ENCODE measurements at places on chromosomes 7 and 10.

DNA sequence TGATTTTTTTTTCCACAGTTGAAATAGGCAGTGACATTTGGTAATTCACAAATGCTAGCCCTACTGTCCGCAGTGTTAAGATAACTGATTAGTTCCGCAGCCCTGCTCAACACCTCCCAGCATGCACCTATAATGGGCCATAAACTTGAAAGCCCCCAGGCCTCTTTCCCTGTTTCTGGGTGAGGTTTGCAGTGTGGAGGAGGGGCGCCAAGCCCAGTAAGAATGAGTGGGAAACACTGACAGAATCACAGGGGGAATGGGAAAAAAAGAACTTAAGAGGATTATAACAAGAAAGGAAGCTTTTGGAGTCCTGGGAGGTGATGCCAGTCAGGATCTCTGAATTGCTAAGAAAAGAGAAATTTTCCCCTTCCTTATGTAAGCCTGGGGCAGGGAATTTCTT is 39.6 kb upstream of the SP8 start:
- no peak for DNase-seq

GRCh38 chr10:10526846-10527245 is 490.8 kb upstream of the CELF2 start:
- DNase-seq, result no peak

DNA sequence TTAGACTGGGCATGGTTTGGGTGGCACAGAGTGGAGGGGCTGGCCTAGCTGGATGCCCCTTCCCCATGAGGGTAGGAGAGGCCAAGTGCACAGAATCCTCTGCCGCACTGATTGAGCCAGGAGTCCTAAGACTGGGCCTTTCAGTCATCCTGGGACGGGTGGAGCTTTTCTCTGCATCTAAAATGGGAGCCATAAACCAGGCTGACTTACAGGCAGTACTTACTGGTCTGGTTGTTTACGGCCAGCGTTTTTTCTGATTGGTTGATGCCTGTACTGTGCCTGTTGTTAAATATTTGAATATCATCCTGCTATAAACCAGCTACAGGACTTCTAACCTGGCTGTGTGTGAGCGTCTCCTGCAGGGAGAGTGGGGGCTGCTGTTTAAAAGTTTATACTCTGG is 107.8 kb downstream of the CDH23 start:
- no peak for DNase-seq

- DNase-seq, result no peak
Observed at GRCh38 chr10:31648966-31649365, 279.7 kb downstream of the ARHGAP12 start.

DNA sequence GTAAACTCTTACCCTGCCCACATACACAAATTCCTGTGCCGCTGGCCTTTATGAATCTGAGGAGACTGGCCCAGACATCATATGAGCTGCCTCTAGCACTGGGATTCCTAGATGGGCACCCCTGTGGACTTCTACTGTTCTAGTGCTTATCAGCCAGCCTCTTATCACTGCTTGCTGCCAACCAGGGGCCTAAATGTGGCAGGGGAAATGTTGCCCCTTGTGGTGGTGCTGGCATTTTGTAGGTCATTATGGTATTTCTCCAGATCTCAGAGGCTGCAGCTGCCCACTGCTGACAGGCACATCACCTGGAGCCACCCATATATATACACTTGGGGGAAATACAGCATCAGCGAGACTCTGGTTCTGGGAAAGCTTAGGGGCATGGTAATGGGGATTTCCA is 5.4 kb downstream of the SFR1 start:
- no peak for DNase-seq

DNA sequence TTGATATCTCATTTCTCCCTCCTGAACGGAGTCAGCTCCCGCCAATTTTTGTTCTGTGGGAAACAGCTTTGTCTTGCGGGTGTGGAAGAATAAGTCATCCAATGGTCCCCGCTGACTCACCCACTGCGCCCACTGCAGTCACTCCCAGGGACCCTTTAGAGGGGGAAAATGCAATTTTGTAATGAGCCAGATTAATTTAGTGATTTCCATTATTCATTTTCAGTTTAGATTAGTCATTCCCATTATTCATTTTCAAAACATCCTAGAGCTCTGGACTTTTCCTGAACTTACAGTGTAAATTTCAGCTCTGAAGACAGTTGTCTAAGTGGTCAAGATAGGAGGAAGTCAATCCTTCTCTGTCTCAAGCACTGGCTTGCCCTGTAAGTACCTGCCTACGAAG is 154.9 kb upstream of the TMEM72 start:
- DNase-seq, result no peak

DNA sequence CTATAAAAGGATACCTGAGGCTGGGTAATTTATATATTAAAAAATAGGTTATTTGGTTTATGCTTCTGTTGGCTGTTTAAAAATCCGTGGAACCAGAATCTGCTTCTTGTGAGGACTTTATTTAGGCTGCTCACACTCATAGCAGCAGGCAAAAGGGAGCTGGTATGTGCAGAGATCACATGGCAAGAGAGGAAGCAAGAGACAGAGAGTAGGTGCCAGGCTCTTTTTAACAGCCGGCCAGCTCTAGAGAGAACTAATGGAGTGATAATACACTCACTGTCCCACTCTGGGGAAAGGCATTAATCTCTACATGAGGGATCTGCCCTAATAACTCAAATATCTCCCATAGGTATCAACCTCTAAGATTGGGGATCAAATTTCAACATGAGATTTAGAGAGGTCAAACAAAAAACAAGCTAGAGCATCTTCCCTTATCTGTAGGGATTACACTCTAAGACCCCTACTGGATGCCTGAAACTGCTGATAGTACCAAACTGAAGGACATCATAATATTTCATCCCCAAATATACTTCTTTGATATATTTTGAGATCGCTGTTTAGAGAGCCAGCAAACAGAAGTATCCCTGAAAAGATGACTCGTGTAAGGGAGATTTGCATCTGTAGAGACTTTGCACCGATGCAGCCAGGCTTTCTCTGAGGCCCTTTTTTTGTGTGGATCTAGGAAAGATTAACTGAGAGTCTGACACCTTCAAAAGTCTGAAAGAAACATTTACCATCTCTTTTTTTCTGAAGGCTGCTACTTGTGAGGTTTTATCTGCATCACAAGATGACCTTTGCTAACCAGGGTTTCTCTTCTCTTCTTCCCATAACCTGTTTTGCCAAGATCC is 717.0 kb upstream of the MBL2 start:
- no peak for DNase-seq

- no peak for DNase-seq
Observed at GRCh38 chr7:68216051-68216450, 1219.4 kb downstream of the TYW1 start.

- no peak for DNase-seq
Observed at GRCh38 chr7:100545360-100546128, 6.5 kb downstream of the AGFG2 start.

GRCh38 chr10:123398180-123398591 is 244.0 kb downstream of the BUB3 start:
- no peak for DNase-seq

GRCh38 chr10:105398202-105398601 is 757.1 kb downstream of the SORCS3 start:
- no peak for DNase-seq

DNA sequence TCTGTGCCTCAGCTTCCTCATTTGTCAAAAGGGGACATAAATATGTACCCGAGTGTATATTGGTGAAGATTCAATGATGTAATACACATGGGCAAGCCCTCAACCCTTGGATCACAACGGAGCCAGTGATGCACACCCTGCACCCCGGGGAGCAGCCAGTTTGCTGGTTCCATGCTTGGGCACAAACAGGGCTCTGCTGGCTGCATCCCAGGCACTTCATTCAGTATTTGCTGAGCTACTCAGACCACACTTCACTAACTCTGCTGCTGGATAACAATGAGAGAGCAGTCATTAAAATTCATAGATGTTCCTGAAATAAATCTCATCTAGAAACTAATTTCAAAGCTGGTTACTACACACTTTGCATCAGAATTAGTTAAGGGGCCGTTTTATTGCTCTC is 72.0 kb downstream of the SCRN1 start:
- DNase-seq, result no peak

DNA sequence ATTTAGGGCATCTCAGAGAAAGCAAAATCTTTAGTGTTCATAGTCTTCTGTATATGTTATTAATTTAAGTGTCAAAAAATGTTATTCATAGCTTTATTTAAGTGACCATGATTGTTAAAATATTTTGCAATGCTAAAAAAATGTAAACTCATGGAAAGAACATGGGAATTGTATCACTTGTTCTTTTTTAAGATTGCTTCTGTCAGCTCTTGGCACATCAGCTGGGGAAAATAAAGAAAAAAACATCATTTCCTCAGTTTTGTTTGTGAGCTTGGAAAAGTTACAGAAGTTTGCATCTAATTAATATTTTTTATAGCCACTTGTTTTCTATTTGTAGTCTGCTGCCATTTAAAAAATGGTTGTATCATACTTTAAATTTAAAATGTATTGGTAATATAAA is 285.9 kb upstream of the CSTF2T start:
- no peak for DNase-seq

DNA sequence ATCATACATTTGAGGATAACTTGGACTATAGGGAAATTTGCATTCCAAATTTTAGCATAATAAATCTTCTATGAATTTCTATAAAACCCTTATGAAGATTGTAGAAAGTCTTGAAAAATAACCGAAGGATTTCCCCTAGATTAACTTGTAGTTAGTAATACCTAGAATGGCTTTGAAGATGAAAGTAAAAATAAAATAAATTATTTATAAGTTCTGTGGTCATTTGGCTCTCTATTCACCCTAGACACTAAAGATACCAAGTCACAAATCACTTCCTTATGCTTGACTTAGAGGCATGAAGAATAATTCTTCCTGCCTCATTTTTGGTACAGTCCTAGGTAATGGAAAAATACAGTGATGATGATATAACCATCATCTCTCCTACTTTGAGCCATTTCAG is 79.3 kb downstream of the CSTF2T start:
- no peak for DNase-seq

- no peak for DNase-seq
Observed at GRCh38 chr10:101903827-101904550, 60.4 kb upstream of the KCNIP2 start.

DNA sequence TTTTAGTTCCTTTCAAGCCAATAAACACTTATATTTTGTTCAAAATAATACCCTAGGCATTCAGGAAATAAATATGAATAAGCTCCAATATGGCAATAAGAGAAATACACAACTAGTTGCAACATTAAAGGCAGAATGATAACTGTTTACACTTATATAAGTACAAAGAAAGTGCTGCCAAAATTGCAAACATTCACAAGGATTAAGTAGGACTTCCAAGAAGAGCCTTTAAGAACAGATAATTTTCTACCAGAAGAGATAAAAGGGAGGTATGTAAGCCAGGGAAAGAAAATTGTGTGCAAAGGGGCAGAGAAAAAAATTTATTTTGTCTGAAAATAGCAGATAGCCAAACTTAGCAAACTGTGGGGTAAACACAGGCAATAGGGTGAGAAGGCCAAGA is 83.8 kb downstream of the CTNNA3 start:
- DNase-seq, result no peak

GRCh38 chr10:15571575-15571974 is 148.1 kb downstream of the ITGA8 start:
- no peak for DNase-seq
